ENCODE measurements at places on chromosomes 5 and 9.
A peak's percentile ranks its signal among the peaks of the same experiment; 100 is the strongest.

- no peak for DNase-seq
Observed at GRCh38 chr9:76876098-76876497, 29.8 kb downstream of the PRUNE2 start.

DNA sequence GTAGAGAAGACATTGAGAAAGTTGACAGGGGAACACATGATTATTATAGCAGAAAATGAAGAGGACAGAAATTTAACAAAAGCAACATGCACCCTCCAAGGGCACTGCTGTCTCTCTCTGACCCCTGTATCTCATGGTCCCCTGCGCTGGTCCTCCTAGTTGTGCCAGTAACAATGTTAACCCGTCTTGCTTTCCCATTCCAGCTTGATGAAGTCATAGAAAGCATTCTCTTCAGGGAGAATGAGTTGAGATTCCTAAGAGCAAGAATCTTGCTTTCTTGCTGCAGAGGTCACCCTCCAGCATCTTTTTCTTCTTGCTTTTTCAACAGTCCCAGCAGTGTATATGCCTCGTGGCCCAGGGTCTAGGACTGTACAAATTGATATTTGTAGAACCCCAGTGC lies 279.6 kb upstream of the ADAMTSL1 start:
- no peak for DNase-seq

- peak; percentile 26 for DNase-seq
Observed at GRCh38 chr5:175872287-175873087, 1.1 kb downstream of the CPLX2 start.

DNA sequence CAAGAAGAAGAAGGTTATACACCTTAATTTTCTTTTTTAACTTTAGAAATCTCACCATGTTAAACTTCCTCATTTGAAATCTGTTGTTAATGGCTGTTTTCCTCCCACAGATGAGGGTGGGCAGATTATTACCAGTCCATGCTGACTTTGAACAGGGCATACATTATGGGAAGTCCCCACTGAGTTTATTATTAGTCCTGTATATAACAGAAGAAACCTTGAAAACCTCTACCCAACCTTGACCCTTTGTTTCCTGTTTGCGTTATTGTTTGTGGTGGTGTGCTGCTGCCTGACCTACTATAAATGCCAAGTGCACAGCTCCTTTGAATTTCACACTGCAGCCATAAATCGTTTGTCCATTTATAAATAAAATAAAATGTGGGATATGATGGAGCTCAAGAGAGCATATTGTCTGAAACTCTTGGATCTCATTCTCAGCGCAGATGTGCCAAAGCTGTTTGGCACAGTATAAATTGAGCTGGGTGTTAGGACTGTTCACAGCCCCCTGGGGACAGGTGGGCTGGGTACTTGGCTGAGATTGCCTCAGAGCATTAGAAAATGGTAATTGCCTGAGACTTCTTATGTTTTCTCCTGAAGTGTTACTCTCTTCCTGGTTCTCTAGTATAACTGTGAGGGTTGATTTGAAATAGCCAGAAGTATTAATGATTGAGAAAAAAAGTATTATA lies 139.6 kb downstream of the SPATA31D1 start:
- DNase-seq = peak; percentile 10

DNA sequence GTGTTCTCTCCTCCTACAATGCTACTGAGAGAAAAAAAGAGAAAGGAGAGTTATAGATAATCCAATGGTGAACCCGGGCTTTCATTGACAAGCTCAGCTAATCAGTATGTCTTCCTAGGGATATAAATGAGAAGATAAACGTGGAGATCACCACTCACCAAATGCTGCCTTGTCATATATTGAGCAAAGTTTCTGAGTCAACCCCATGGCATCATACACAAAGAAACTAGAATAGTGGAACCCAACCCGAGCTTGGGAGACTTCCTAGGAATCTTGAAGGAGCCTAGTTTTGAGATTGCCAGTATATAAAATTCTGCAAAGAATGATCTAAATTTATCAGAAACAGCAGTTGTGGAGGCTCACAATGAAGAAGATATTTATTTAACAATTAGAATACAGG lies 47.8 kb downstream of the PTPN3 start:
- DNase-seq = no peak

DNA sequence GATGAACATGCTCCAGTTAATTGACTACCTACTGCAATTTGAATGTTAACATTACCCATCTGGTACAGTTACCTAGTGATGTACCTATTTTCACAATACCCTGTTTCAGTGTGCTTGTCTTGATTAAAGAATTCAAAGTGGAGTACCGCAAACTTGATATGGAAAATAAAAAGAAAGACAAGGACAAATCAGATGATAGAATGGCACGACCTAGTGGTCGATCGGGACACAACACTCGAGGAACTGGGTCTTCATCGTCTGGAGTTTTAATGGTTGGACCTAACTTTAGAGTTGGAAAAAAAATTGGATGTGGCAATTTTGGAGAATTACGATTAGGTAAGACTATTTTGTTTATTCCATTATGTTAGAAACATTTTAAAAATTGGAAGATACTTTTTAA lies 33.5 kb downstream of the CSNK1G3 start:
- DNase-seq = peak; percentile 29

- peak; percentile 52 for DNase-seq
Observed at GRCh38 chr9:130681769-130682420, 11.7 kb upstream of the EXOSC2 start.

DNA sequence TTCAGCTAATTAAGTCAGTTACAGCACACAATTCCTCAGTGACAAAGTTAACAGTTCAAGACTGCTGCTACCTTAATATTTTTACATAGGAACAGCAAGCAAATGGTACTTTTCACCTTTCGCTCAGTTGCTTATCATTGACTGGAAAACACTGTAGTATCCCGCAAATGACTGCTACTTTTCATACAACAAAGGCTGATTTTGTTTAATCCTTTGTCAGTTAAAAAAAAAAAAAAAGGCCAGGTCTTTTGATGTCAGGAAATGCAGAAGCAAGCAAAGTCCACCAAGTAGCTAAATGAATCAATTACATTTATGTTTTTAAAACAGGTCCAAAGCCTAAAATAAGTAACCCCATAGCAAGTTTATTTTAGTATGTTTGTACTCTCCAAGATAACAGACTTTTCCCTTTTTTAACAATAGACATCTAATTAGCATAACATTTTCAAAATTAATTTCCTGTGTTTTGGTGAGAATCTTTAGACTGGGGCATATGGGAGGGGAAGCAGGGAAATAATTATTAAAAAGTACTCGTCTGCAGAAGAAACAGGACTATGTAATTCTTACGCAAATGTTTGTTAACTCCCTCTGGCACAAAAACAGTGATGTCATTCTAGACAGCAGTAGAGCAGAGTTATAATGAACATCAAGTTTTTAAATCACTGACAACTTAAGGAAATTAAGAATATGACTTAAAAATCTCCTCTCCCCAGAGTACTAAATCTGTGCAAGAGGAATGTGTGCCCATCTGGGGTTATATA lies 9.6 kb downstream of the PFDN1 start:
- no peak for DNase-seq

DNA sequence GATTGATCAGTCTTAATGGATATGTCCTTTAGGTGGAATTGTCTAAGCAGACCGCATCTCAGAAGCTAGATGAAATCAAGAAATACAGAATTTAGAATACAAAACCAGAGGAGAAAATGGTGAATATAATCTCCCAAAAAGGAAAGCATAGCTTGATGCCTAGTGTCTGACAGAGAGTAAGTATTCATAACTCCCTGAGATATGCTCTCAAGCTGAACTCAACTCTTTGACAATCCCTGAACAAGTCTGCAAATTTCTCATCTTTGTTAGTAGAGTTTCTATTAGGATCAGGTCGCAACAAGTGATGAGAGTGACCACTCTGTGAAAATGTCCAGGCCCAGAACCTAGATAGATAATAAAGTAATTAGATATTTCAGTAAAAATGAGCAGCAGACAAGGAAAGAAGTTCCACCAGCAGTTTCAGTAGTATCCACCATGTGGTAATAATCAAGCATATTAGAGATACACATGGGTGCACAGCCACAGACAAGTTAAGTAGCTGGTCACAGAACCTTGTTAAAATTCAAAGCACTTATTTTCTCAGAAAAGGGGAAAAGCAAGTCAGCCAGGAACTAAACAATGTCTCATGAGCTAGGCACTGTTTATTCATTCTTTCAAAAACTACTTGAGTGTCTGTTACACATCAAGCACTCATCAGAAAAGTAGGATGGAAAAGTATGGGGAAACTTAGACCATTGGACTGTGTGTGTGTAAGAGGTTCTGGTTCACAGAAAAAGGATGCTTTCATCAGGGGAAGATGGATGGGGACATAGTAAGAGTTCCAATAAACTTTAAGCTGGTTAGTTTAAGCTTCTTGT lies 481.5 kb upstream of the TUSC1 start:
- DNase-seq = no peak

DNA sequence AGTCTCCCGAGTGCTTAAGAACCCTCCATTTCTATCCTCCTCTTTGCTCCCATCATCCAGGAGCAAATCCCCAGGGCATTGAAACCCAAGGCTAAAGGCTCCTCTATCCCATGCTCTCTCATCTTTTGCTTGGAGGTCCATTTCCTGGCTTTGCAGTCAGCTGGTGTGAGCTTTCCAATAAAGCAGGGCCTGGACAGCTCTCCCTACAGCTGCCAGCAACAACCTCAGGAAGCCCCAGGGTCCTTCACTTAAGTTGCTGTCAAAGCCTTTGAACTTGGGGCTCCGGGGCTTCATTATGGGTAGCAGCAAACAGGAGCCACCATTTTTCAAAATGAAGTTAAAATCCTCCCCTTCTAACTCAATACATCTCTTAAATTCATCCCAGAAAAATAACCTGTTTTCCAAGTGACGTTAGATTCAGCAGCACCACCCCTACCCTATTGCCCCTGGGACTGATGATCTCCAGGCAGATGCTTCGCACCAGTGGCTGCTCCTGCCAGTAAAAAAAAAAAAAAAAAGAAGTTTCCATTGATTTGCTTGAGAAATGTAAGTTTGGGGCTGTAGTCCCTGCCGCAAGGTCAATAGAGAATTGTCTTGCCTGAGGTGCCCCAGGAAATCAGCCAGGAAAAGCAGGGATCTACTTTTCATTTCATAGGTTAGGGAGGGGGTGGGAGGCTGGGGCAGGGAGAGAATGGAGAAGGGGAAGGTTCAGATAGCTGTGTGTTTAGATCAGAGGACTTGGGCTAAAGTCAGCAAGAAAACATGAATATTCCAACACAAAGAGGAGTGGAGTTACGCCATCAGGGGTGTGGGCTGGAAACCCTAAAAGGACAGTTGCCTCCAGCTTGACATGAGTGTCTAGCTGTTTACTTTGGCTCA lies 83.8 kb upstream of the IL6ST start:
- DNase-seq = no peak

DNA sequence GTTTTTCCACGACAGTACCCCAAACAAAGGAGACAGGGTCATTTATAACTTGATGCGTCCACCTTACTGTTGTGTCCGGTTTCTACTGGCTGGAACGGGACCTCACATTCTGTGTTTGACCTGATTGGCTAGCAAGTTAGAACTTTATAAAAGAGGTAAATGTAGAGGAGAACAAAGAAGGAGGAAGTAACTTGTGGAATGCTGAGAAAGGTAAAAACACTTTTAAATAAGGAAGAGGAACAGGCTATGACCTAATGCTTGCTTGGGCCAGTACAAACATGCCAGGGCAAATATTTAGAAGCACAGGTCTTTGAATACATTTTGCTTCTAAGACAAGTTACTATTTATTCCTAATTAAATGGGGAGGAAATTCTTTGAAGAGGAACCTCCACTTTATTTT lies 251.6 kb downstream of the KIAA0825 start:
- DNase-seq = no peak

DNA sequence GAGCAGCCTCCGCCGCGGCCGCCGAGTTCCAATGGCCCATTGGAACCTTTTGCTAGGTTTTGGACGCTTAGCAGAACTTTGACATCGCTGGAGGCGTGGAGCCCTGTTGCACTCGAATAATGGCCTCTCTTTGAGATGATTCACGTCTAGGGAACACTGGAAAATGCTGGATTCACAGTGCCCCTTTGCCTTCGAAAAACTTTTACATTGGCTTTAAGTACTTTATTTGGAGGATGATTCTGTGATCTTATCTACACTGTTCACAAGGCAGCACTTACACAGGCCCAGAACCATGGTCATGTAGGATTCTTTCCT lies 536 bp upstream of the PPIC start:
- DNase-seq = peak; percentile 1

DNA sequence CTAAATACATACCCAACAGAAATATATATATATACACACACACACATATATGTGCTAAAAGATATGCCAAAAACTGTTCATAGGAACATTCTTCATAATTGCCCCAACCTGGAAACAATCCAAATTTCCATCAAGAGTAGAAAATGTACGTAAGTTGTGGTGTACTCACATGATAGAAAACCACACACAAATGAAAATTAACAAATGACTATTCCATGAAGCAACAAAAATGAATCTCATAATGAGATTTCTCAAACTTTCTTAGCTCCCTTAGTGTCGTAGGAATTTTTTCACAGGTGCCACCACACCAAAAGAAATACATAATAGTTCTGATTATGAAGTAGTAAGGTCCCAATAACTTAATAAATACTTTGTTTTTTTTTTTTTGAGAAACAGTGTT lies 7.8 kb downstream of the ATP10B start:
- peak; percentile 4 for DNase-seq

- no peak for DNase-seq
Observed at GRCh38 chr5:172809774-172810173, 24.3 kb upstream of the ERGIC1 start.

- no peak for DNase-seq
Observed at GRCh38 chr9:80957801-80958200, 731.5 kb downstream of the TLE1 start.

- DNase-seq = no peak
Observed at GRCh38 chr9:132948482-132949050, 4.2 kb upstream of the TSC1 start.

DNA sequence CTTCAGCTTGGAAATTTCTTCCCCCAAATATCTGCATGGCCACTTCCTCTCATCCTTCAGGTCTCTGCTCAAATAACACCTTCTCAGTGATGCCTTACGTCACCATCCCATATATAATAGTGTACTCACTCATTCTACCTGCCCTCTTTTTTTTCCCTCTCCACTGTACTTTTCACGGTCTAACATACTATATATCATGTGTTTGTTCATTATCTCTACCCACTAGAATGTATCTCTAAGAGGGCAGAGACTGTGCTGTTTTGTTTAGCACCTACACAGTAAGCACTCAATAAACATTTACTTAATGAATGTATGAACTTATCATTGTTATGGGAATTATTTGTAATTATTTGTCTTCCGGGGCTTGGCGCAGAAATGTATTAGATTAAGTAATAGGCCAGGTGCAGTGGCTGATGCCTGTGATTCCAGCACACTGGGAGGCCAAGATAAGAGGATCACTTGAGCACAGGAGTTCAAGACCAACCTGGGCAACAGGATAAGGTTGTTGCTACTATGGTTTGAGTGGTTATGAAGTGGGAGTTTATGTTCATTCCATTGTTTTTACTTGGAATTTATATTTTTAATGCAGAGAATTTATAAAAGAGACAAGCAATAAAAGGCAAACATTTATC lies 6.0 kb upstream of the IL13 start:
- DNase-seq = peak; percentile 63

- DNase-seq = no peak
Observed at GRCh38 chr9:94792511-94792910, 66.0 kb downstream of the AOPEP start.

DNA sequence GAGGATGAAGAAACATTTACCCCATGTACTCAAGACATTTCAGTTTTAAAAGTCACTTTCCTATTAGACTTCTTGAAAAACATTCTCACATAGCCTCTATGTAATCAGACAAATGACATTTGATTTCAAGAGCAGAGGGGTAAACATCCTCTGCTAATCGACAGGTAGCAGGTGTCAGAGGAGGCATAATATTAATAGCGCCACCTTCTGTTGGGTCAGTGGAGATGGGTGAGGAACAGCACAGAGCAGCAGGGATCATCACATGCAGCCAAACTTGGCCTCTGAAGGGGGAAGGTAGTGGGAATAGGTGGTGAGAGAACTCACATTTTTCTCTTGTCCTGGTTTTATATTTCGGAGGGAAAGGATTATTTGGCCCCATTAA lies 3.3 kb upstream of the LSM11 start:
- DNase-seq = peak; percentile 51
